ENCODE measurements at places on chromosomes 4 and X.

GRCh38 chr4:186790630-186791029 is 67.0 kb upstream of the FAT1 start:
- no peak for DNase-seq

DNA sequence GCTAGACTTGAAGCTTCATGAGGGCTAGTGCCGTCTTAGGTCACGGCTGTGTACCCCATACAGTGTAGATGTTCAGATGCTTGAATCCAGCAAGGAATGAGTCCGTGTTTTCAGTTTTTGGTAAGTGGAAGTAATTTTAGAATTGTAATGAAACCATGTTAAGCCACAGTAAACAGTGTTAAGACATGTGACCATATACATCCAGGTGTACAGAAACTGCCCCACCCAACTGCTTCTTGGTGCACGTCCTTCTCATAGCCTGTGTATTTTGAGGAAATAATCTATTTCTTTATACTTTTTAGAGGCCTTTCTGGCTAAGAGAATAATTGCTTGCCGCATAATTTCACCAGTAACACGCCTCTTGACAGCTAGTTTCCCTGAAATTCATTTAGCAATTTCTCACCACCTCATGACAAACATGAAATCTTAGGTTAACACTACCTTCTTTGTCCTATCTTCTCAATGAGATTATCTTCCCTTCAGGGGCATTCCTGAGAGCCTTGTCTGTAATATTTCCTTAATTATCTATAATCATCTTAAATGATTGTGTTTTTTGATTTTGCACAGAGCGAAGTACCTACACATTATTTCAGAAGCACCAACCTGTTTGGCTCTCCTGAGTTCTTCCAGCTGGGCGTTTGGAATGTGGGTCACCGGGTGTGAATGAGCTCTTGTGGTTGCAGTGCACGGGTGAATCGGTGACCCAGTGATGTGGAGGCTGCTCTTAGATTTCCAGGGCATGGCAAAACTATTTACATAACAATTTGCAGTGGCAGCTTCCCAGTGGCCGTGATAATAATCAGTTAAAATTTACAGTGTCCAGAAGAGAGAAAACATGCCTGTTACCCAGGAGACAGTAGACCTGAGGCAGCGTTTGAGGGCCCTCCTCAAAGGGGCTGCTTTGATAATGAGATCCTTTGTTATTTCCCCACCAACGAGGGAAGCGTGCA is 50.2 kb upstream of the TADA2B start:
- DNase-seq: no peak

DNA sequence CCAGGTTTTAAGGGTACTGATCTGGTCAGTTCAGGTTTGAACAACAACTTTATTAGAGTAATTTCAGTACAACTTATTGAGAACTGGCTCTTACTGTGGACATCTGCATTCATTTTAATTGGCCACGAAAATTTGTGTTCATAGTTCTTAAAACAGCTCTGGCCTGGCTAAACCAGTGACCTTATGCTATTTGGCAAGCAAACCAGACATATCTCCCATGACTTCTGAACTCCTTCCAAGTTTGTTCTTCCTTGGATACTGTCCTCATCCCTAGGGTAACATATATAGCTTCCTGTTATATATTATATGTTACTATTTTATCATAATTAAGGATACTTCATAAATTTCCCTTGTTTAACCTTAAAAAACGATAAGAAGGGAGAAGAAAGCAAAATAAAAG is 841.9 kb downstream of the TRAM1L1 start:
- DNase-seq: no peak

DNA sequence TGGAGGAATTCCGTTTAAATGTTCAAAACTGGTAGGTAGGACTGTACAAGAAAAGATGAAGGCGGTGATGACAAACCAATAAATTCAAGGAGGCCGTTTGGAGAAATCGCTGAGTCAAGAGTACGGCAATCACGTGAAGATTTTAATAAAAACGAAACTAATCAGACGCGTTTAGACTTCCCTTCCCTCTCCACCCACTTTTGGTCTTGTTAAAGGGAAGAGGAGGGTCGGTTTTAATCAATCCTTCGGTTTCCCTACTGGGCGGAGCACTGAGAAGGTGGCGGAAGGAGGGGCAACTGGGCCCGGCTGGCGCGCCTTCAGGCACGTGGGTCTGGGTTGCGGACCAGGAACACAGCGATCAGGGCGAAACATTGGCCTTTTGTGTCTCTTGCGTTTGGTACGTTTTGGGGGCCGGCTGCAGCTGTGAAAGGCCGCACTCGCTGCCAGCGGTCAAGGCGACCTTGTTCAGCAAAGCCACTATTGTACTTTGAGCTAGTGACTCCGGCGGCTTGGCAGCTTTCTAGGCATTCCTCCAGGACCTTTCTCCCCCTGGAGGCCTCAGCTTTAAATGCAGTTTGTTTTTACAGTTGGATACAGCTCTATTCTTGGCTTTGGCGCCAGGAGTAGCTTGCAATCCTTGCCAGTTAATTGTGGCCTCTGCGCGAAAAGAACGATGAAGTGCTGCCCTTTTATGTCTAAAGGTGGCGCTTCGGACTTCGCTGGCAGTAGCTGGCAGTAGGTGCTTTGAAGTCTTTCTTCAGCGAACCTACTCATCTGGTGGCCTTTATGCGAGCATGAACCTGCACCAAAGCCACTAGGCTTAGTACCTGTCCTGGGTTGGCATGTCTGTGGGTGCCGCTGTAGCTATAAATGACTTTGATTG is 16.8 kb upstream of the LAMP2 start:
- DNase-seq: peak; percentile 68

DNA sequence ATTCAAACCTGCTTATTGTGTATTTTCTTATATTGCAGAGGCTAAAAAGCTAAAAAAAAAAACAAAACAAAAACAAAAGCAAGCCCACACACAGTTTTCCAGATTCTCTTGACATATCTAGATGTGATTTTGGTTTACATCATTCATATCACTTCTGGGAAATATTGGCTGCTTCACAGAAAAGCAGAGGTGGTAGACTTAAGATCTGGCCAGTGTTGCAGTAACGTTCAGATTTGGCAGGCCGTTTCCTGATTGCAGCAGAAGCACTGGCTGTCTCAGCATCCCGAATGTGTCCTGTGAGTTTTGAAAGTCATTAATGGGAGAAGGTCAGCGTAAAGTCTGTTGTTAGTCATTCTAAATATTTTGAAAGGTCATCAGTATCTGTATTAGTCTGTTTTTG is 2062.0 kb downstream of the ARAP2 start:
- no peak for DNase-seq

DNA sequence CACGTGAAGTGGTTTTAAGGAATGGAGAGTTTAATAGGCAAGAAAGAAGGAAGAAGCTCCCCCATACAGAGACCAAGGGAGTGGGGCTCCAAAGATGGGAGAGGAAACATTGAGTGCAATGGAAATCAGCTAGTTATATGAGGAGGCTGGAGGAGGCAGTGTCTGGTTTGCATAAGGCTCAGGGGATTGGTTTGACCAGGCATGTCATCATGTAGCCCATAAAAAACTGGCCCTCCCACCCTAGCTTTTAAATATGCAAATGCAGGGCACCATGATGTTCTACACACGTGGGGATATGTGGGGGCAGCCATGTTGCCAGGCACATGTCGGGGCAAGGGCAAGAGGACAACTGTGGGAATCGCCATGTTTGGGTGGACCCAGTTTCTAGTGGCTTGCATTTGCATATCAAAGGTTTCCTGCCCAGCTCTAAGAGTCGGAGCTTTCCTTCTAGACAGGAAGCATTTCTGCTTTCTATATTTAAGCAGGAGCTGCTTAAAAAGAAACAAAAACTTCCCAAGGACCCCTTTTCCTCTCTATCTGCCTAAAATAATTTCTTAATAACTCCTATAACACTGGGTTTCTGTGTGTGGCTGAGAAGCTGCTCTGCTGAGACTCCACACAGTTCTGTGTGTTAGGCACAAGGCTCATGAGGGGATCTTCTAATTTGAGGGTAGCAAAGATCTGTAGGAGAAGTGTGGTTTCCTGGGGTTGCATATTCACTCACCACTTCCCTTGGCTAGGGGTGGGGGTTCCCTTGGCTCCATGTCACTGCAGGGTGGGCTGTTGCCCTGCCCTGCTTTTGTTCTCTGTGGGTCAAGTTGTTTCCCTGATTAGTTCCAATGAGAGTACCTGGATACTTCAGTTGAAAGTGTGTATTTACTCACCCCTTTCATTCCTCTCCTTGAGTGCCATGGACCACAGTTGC is 113.5 kb downstream of the VSIG4 start:
- DNase-seq: peak; percentile 60

- no peak for DNase-seq
Measured at GRCh38 chr4:2246384-2247127, 4.6 kb upstream of the HAUS3 start.

GRCh38 chr4:20444599-20445337 is 193.1 kb downstream of the SLIT2 start:
- DNase-seq: no peak

DNA sequence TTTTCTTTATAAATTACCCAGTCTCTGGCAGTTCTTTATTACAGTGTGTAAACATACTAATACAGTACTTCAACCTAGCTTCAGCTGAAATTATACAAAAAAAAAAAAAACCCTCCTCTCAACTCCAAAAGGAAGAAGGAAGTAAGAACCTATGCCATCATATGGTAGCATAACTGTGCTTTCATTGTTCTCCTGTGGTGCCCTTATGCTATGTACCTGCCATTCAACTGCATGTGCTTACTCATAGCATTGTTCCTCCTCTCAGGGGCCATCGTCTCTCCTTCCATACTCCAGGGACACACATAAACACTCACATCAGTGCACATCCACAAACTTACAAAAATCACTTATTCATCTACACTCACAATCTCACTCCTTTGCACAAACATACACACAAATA is 470.1 kb upstream of the HS3ST1 start:
- DNase-seq: no peak

DNA sequence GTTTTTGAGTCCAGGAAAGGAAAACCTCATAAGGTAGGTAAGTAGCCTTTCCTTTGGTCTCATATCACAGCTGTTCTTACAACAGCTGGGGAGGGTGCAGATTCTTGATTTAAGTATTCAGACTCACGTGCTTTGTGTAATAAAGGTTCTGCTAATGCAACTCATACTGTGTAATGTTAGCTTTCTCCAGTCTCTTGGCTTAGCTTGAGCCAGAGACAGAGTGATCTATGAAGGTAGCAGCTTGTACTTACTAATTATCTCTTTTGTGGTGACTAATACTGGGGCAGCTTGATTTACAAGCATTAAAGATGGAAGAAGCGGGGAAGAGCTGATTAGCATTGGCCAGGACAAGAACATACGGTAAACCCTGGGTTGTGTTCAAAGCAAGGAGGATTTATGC is 80.3 kb downstream of the LNX1 start:
- no peak for DNase-seq
